ENCODE measurements at places on chromosomes 7 and 10. TPM values are rescaled to one million over a fixed set of nuclear protein-coding genes. Genes with fewer than 3 reads are reported as not detected.
A peak's percentile ranks its signal among the peaks of the same experiment; 100 is the strongest.

Gene CYP3A7
- total RNA-seq: not detected

Gene UNC5B
- total RNA-seq: 1.6 TPM

Gene CALML5
- total RNA-seq: not detected

Gene FAM180A
- 1.4 TPM for total RNA-seq

Gene CALHM1
- total RNA-seq: not detected

Gene PHYH
- total RNA-seq: 10.9 TPM

Gene ZNF467
- total RNA-seq: not detected

Gene SPDYE11
- not detected for total RNA-seq

Gene UBTD1
- 21.9 TPM for total RNA-seq

DNA sequence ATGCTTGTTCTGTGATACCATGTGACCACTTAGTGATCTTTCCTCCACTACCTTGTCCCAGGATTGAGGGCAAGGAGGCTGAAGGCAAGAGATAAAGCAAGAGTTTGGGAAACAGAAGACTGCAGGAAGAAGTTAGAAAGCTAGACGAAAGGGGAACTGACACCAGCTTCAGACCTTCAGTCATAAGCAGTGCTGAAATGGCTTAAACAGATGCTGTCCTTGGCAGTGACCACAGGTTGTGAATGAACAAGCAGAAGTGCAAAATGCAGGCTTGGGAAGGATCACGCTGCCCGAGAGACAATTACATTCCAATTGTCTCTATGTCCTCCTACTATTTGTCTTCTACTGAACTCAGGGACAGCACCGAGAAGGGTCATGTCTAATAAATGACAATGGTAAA is 704.9 kb upstream of the AUTS2 start:
- DNase-seq: no peak
- H3K36me3 ChIP-seq: no peaks in the 10 kb centered on the region
- no peaks in the 10 kb centered on the region for H3K27me3 ChIP-seq
- H3K4me3 ChIP-seq: no peak overlapping the region
- no peak overlapping the region for H3K27ac ChIP-seq
- no peaks in the 10 kb centered on the region for H3K4me1 ChIP-seq

DNA sequence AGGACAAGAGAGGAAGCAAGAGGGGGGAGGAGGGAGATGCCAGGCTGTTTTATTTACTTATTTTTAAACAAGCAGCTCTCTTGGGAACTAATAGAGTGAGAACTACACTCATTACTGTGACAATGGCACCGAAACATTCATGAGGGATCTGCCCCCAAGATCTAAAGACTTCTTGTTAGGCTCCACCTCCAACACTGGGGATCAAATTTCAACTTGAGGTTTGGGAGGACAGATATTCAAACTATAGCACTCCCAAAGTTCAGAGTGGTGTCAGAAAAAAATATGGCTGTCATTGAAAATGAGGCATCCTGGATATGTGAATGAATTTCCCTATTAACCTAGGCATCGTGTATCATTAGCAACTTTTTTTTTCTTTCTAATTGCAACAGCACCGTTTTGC is 145.5 kb downstream of the ABCA13 start:
- H3K4me3 ChIP-seq: no peak overlapping the region
- no peaks in the 10 kb centered on the region for H3K36me3 ChIP-seq
- H3K4me1 ChIP-seq: no peaks in the 10 kb centered on the region
- no peak overlapping the region for H3K27ac ChIP-seq
- H3K27me3 ChIP-seq: no peaks in the 10 kb centered on the region

- peaks cover 36% of the 10 kb centered on the region for H3K36me3 ChIP-seq
- H3K4me3 ChIP-seq: peak overlapping the region; percentile 34
- H3K27me3 ChIP-seq: no peaks in the 10 kb centered on the region
- DNase-seq: no peak
- H3K27ac ChIP-seq: peak overlapping the region; percentile 91
- peaks cover 27% of the 10 kb centered on the region for H3K4me1 ChIP-seq
Observed at GRCh38 chr7:1538544-1539180, 8.2 kb downstream of the MAFK start.

DNA sequence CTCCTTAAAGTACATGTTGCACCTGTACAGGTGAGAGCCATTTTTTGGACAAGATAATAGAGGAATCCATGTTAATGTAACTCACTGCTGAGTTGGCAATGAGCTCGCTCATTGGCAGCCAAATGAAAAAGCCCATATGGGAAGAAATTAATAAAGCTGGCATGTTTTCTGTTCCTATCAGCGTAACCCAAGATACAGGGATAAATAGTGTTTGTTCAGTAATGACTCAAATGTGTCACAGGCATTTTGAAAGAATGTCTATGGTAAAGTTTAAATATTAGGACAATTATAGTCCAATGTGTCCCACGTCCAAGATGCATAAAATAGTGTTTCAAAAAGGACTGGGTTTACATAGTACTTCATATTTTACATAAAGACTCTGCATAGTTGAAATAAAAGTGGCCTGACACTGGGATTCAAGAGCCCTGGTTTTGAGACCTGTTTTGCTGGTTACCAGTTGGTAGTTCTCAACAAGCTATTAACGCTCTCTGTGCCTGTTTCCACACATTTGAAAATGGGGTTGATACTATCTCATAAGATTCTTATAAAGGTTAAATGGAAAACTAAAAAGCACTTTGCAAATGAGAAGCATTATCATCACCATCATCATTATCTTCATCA is 49.1 kb downstream of the MTURN start:
- no peaks in the 10 kb centered on the region for H3K4me1 ChIP-seq
- no peaks in the 10 kb centered on the region for H3K36me3 ChIP-seq
- no peak overlapping the region for H3K27ac ChIP-seq
- DNase-seq: no peak
- H3K4me3 ChIP-seq: no peak overlapping the region

DNA sequence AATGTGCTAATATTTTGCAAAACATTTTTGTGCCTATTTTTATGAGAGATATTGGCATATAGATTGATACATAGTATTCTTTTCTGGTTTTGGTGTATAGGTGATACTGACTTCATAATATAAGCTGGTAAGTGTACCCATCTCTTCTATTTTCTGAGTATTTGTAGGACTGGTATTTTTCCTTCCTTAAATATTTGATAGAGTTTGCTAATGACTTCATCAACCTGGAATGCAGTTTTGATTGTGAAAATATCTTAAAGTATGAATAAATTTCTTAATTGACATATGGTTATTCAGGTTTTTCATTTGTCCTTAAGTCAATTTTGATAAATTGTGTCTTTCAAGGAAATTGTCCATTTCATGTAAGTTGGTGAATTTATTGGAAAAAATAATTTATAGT is 6.1 kb upstream of the SCRN1 start:
- H3K4me3 ChIP-seq: no peak overlapping the region
- H3K4me1 ChIP-seq: peaks cover 1% of the 10 kb centered on the region
- no peaks in the 10 kb centered on the region for H3K27me3 ChIP-seq
- no peaks in the 10 kb centered on the region for H3K36me3 ChIP-seq
- DNase-seq: peak; percentile 6
- no peak overlapping the region for H3K27ac ChIP-seq

DNA sequence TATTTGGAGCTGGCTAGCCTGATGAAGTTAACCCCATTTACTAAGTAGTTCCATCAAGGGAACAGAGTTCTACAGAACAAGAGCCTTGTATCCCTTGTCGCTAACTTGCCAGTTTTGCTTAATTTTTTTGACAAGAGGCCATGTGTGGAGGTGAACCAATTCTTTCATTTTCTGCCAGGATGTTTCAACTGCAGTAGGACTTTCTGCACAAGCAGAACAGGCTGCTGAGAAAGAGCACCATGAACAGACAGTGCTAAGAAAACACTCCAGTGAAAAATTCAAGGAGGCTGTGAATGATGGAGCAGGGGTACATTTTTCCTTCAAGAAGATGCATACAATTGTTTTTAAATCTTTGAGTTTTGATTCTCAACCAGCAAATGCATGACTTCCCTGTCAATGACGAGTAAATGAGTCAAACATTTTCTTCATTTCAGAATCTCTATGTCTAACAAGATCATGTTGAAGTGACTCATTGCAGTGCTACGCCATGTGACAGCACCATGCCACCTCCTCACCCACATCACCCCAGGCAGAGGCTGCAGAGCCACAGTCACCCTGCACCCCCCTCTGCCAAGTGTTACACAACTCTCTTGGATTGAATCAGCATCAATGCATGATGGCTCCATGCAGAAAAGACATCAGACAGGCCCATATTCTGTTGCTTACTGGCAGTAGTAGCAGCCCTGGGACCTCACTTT is 193.1 kb downstream of the COBL start:
- H3K4me3 ChIP-seq: no peak overlapping the region
- no peaks in the 10 kb centered on the region for H3K4me1 ChIP-seq
- peak; percentile 79 for DNase-seq
- no peaks in the 10 kb centered on the region for H3K27me3 ChIP-seq

GRCh38 chr7:7785344-7785973 is 67.1 kb upstream of the RPA3 start:
- H3K27ac ChIP-seq: no peak overlapping the region
- H3K36me3 ChIP-seq: no peaks in the 10 kb centered on the region
- no peak for DNase-seq
- H3K27me3 ChIP-seq: no peaks in the 10 kb centered on the region
- H3K4me3 ChIP-seq: no peak overlapping the region

- H3K4me1 ChIP-seq: peaks cover 2% of the 10 kb centered on the region
- no peak for DNase-seq
- no peaks in the 10 kb centered on the region for H3K27me3 ChIP-seq
- no peak overlapping the region for H3K4me3 ChIP-seq
- peaks cover 10% of the 10 kb centered on the region for H3K36me3 ChIP-seq
Observed at GRCh38 chr7:148815612-148816011, 68.5 kb downstream of the EZH2 start.

DNA sequence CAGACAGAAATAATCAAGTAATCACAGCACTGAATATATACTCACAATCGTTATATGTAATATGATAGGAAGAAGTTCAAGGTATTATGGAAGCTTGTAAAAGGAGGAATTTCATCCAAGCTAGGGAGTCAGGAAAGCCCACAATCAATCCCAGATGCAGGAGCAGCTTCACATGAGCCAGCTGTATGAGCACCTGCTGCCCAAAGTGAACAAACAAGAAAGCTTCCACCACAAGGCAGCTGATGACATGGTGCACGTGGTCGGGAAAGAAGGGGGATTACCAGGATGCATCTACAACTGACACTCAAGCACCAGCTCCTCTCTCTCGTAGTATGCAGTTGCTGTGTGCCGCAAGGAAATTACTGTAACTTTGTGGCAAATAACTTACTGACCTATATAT is 225.2 kb downstream of the XPNPEP1 start:
- no peak overlapping the region for H3K4me3 ChIP-seq
- no peaks in the 10 kb centered on the region for H3K36me3 ChIP-seq
- H3K4me1 ChIP-seq: no peaks in the 10 kb centered on the region
- H3K27me3 ChIP-seq: no peaks in the 10 kb centered on the region

DNA sequence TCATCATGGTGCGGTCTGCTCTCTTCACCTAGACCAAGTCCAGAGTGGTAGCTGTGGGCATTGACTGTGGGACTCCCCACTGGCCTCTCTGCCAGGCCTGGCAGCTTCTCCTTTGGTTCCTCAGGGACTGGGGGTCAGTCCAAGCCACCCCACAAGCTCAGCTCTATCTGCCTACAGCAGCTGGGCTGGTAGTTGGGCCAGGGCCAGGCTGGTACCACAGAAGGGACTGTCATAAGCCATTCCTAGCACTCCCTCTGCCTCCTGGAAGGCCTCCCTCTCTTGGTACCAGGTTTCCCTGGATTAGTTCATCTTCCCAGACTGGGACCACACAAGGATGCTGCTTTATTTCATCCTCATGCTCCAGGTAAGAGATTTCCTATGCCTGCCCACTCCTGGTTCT is 24.2 kb upstream of the UNC5B start:
- no peak overlapping the region for H3K27ac ChIP-seq
- H3K4me1 ChIP-seq: no peaks in the 10 kb centered on the region
- no peak overlapping the region for H3K4me3 ChIP-seq
- DNase-seq: no peak
- peaks cover 41% of the 10 kb centered on the region for H3K27me3 ChIP-seq

- H3K27me3 ChIP-seq: peaks cover 21% of the 10 kb centered on the region
- no peak overlapping the region for H3K27ac ChIP-seq
- no peak for DNase-seq
- H3K4me3 ChIP-seq: no peak overlapping the region
- no peaks in the 10 kb centered on the region for H3K36me3 ChIP-seq
- no peaks in the 10 kb centered on the region for H3K4me1 ChIP-seq
Observed at GRCh38 chr10:49629431-49629881, 15.6 kb downstream of the CHAT start.

DNA sequence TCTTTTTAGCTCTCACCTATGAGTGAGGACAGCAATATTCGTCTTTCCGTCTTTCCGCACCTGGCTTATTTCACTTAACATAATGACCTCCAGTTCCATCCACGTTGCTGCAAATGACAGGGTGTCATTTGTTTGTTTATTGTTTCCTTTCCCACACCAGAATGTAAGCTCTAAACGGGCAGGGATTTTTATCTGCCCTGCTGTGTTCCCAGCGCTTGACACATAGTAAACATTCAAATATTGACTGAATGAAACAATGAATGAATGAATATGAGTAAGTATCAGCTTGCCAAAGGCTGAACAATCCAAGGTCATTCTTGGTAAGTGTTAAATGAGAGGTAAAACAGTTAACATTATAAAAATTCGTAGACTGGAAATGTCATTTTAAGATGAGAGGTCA is 12.8 kb downstream of the SH3PXD2A start:
- no peaks in the 10 kb centered on the region for H3K36me3 ChIP-seq
- peaks cover 6% of the 10 kb centered on the region for H3K4me1 ChIP-seq
- no peak overlapping the region for H3K27ac ChIP-seq
- DNase-seq: no peak
- H3K27me3 ChIP-seq: no peaks in the 10 kb centered on the region

GRCh38 chr7:39084349-39084748 is 106.6 kb downstream of the POU6F2 start:
- DNase-seq: no peak
- H3K27ac ChIP-seq: no peak overlapping the region
- no peaks in the 10 kb centered on the region for H3K4me1 ChIP-seq
- H3K27me3 ChIP-seq: no peaks in the 10 kb centered on the region

DNA sequence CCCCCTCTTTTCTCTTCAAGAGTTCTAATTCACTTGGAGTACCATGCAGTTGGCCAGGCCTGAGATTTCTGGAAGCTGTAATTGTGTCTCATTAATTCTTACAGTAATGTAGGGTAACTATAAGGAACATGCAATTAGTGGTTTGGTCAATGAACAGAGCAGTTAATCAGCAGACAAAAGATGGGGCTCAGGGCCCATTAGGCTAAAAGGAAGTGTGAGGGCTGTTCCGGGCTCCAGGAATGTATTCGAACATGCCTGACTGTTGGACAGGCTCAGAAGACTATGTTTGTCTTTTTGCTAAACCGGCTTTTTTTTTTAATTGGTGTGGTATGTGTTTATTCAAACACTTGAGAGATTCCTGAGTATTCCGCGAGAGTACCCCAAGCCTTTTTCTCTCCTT is 42.5 kb upstream of the FZD8 start:
- DNase-seq: no peak
- H3K27ac ChIP-seq: no peak overlapping the region
- H3K27me3 ChIP-seq: peaks cover 4% of the 10 kb centered on the region
- H3K4me3 ChIP-seq: no peak overlapping the region

GRCh38 chr10:95290461-95291364 is at the start of gene PDLIM1:
Gene PDLIM1, minus strand, starts transcription at chr10:95291003. Its CDS starts 88 bp downstream, at chr10:95290915.
- peak; percentile 45 for DNase-seq
- peaks cover 15% of the 10 kb centered on the region for H3K4me1 ChIP-seq
- peaks cover 3% of the 10 kb centered on the region for H3K36me3 ChIP-seq
- H3K27ac ChIP-seq: peak within 1 kb of the TSS; percentile 94
- peak within 1 kb of the TSS; percentile 98 for H3K4me3 ChIP-seq

Measured in IMR-90 (cell line).